ENCODE measurements at places on chromosomes 3 and 15. TPM values are rescaled to one million over a fixed set of nuclear protein-coding genes. Genes with fewer than 3 reads are reported as not detected.

The FETUB gene
- not detected for total RNA-seq

The ITIH1 gene
- total RNA-seq: not detected

The DNAH1 gene
- total RNA-seq: 0.48 TPM

The FOXL2 gene
- 2.2 TPM for total RNA-seq

The AQP9 gene
- not detected for total RNA-seq

The FBXW12 gene
- 0.07 TPM for total RNA-seq

The CHRNA3 gene
- total RNA-seq: 4.4 TPM

The TIMMDC1 gene
- total RNA-seq: 84.0 TPM

The NR1I2 gene
- 1.6 TPM for total RNA-seq

The KCNAB1 gene
- total RNA-seq: 0.42 TPM

The DNASE1L3 gene
- total RNA-seq: not detected

The STAC gene
- 5.2 TPM for total RNA-seq

The SMCO1 gene
- not detected for total RNA-seq

The RASL12 gene
- total RNA-seq: 20.9 TPM

The AZI2 gene
- 27.0 TPM for total RNA-seq

The CCR4 gene
- total RNA-seq: not detected

The SPESP1 gene
- 0.48 TPM for total RNA-seq

The FMN1 gene
- 1.7 TPM for total RNA-seq

The AP2M1 gene
- 667 TPM for total RNA-seq

The CLDN18 gene
- not detected for total RNA-seq

The RYR3 gene
- total RNA-seq: 0.69 TPM

The MUC20 gene
- total RNA-seq: 0.52 TPM

The SMC4 gene
- total RNA-seq: 109 TPM

The GABRR3 gene
- not detected for total RNA-seq

The EFCC1 gene
- total RNA-seq: 0.81 TPM

The SYNM gene
- 2.1 TPM for total RNA-seq

The PLXND1 gene
- 70.4 TPM for total RNA-seq

The UPK1B gene
- 0.33 TPM for total RNA-seq

The IL17RE gene
- 1.5 TPM for total RNA-seq

The PROS1 gene
- 6.5 TPM for total RNA-seq

The GOLGA8M gene
- not detected for total RNA-seq

The MORC1 gene
- not detected for total RNA-seq

The FAM219B gene
- total RNA-seq: 72.0 TPM

Data from H7 (cell line).